ENCODE measurements at places on chromosomes 1 and 21. TPM values are rescaled to one million over a fixed set of nuclear protein-coding genes. Genes with fewer than 3 reads are reported as not detected.

DNA sequence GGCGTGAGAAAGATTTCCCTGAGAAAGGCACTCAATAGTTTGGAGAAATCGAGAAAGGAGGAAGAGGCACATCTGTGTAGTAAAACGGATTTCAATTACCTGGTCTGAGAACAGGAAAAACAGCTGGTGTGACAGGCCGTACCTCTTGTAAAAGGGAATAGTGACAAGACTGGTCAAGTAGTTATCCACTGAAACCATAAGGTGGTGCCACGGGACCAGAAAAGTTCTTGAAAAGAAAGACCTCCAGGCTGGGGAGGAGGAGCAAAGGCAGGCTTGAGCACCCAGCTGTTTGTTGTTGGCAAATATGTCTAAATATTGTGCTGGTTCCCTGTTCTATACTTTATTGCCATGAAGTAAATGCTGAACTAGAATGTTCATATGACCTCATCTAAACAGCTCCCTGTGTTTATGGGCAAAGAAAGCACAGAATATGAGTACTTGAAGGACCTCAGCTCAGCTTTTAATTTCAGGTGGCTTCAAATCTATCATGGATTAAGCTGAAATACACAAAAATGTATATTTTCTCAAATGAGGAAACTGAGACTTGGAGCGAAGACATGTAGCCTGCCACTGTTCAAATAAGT is 4.0 kb downstream of the HAO2 start:
- DNase-seq = no peak

DNA sequence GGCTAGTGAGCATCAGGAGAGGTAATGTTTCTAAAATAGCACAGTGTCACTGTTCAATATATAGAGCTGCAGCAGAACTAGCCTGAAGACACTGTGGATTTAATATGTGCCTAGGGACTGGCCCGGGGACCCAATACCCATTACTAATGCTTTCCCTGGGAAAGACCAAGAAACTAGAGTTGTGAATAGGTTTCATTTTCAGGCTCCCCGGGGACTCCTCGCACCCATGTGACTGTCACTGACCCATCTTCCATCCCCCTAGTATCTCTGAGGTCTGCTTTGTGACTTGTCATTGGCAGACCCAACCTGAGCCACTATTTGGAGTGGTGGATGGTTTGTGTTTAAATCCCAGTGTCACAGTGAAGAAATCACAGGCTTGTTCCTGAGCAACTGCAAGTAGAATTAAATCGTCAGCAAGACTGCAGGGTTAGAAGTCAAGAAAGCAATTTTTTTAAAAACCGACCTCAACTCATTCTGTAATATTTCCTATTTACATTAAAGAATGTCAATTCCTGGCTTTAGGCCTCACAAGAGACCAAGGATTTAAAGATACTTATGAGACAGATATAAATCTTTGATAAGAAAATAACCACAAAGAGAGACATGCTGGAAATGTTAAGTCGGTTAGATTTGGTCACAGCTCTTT is 130.0 kb upstream of the TNR start:
- no peak for DNase-seq

- no peak for DNase-seq
These were observed 63.0 kb downstream of the KCNJ15 start for GRCh38 chr21:38319781-38320180.

DNA sequence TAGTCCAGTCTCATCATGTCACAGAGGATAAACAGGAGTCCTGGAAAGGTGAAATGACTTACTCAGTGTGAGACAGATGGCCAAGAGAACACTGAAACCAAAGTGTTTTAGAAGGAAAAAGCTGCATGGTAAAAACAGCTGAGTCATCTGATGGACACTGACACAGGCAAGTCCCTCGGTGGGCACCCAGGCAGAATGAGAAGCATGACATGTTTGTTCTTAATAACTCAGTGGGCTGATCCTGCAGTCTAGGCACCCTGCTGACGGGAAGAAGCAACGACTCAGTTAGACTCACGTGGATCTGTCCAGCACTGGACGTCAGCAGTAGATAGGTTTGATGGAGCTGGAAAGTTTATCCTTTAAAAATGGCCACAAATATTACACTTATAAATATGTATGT is 116.9 kb downstream of the RGS7 start:
- no peak for DNase-seq

DNA sequence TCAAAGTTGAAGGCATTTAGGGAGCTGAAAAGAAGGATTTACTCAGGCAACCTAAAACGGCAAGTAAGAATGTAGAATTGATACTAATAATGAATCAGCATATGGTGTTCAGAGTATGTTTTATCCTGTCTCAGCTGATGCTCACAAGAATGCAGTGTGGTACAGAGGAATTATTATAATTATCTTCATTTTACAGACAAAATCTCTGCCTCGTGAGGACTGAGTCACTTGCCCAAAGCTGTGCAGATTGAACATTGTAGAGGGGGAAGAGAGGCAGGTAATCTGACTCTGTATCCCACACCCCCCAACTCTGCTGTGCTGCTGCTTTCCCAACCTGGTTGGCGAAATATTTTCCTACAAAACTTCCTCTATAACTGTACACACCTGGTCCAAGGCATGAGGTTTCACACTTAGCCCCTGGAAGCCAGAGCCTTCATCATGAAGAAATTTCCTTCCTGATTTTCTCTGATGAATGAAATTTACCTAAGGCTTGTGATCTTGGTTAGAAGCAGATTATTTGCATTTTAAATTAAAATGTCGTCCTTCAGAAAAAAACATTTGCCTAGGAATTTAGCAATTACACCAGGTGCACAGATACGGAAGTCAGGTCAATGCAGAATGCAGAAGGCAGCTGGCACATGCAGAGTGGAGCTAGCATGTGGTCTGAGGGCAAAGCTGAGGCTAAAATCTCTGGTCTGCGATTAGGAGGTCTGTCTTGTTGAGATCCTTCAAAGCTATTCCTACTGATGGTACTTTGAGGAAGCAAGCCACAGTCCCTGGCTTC is 52.8 kb downstream of the DPT start:
- DNase-seq = no peak

DNA sequence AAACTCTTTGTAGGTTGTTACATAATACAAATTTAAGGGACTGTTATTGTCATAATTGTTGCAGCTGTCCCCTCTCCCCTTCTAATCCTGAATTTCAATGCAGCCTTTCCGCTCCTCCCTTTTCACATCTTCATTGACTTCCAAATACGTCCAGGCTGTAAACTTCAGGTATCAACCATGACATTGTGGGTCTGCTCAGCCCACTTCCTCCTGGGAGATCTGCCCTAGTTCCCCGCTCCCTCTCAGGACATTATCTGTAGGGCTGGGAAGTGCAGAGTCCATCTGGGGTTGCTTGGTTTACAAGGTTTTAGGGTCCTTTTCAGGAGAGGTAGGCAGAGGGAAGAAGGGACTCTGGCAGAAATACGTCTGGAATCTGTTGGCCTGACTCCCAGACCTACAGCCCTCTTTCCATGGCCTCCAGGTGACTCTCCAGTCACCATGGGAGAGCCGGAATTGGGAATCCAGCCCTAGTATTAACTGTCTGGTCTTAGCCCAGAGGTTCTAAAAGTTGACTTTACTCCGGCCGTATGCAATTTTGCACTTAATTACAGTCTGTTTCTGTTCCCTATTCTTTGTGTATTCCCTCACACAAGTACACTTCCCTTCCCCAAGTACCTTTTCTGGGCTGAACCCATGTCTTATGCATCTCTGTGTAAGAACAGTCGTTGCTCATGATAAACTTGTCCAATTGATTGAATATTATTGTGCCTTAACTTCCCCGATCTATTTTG is 4.7 kb upstream of the DENND2D start:
- no peak for DNase-seq

GRCh38 chr1:33986390-33987095 is 122.7 kb downstream of the HMGB4 start:
- DNase-seq = no peak

DNA sequence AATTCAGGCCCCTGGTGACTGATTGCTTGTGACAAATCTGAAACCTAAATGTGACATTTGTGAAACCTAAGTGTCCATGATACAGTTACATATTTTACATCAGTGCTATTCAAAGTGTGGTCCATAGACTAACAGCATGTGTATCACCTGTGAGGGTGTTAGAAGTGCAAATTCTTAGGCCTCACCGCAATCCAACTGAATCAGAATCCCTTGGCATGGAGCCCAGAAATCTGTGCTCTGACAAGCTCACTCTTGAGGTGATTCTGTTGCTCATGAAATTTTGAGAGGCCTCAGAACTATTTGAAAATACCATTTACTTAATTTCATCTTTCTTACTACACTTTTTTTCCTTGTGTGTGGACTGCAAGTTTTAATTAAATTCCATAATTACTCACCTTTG is 587.9 kb downstream of the ADGRL2 start:
- DNase-seq = no peak

The SPATA21 gene
- total RNA-seq = not detected

The FNBP1L gene
- 34.8 TPM for total RNA-seq

The HSD17B7 gene
- 40.1 TPM for total RNA-seq

The RYR2 gene
- total RNA-seq = 2.4 TPM

The DLGAP3 gene
- 0.28 TPM for total RNA-seq

The CDKN2C gene
- 20.0 TPM for total RNA-seq
